ENCODE measurements at places on chromosomes 7 and 10.
A peak's percentile ranks its signal among the peaks of the same experiment; 100 is the strongest.

DNA sequence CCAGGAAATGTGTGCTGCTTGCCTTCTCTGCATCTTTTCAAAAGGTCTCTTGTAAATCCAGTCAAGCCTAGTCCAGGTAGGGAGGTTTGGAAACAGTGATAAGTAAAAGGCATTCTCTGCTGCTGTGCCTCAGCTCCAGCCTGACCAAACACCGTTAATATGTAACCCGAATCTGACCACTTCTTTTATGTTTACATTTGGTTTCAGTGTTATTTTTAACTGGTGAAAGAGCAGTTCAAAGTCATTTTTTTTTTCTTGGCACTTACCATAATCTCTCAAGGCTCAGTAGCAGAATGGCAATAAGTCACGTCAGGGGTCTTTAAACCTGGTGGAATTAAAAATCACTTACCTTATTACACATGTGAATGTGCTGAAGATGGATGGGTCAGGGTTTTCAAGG lies 216.8 kb downstream of the PTEN start:
- no peak for DNase-seq

DNA sequence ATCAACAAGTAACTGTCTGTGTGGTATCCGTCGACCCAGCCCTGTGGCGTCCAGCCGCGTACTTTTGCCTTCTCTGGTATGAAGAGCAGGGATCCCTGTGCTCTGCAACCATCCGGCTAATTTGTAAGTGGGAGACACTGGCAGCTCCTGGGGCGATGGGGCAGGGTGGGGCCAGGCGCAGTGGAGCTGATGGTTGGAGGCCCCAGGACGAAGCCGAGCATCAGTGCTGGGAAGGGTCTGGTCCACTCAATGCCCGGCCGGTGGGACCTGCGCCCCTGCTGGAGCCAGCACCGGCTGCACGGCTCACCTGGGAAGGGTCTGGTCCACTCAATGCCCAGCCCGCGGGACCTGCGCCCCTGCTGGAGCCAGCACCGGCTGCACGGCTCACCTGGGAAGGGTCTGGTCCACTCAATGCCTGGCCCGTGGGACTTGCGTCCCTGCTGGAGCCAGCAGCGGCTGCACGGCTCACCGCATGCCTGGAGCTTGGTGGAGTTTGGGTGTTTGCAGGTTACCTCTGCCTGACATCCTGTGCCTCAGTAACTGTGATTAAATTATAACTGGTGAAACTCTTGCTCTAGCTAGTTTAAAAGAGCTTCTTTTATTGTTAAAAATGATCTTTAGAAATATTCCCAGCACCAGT lies 96.1 kb downstream of the NKX6-2 start:
- DNase-seq, result no peak

DNA sequence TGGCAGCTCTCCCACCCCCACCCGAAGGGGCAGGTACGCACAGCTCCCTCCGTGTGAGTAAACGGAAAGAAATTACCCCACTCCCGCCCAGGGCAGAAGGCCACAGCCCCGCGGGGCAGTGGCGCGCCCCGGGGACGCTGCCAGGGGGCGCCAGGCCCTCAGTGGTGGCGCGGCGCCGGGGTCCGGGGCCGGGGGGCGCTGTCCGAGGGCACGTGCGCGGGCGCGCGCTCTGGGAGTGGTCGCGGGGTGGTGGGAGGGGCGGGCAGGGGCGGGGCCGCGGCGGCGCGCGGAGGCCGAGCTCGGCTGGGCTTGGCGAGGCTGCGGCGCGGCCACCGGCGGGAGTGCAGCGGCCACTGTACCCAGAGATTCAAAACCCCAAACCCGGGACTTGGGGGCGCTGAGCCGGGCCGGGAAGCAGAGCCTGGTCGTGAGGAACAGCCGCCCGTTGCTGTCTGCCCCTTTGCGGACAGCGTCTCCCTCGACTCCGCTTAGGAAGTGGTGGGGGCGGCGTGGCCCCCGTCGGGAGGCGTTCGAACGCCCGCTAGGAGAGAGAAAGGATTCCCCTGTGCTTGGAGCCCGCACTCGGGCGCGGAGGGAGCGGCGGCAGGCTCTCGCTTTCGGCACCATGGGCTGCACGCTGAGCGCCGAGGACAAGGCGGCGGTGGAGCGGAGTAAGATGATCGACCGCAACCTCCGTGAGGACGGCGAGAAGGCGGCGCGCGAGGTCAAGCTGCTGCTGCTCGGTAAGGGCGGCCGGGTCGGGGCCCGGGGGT lies at the start of gene GNAI1:
TSS of gene GNAI1 (plus strand) at position 296 of the 773 bp plus-strand sequence. CDS start at position 626, 330 bp downstream.
- DNase-seq, result peak; percentile 21

- no peak for DNase-seq
Observed at GRCh38 chr10:104274762-104275721, 6.1 kb downstream of the GSTO2 start.

GRCh38 chr10:91378061-91378460 lies 32.1 kb upstream of the HECTD2 start:
- peak; percentile 9 for DNase-seq

GRCh38 chr10:1465993-1466764 lies 271.1 kb downstream of the ADARB2 start:
- DNase-seq, result no peak

GRCh38 chr7:49091089-49091488 lies 166.7 kb downstream of the CDC14C start:
- DNase-seq, result no peak

GRCh38 chr7:97868788-97869187 lies 3.4 kb downstream of the ASNS start:
- DNase-seq, result no peak

GRCh38 chr7:145951566-145951965 lies 165.0 kb upstream of the CNTNAP2 start:
- DNase-seq, result no peak

DNA sequence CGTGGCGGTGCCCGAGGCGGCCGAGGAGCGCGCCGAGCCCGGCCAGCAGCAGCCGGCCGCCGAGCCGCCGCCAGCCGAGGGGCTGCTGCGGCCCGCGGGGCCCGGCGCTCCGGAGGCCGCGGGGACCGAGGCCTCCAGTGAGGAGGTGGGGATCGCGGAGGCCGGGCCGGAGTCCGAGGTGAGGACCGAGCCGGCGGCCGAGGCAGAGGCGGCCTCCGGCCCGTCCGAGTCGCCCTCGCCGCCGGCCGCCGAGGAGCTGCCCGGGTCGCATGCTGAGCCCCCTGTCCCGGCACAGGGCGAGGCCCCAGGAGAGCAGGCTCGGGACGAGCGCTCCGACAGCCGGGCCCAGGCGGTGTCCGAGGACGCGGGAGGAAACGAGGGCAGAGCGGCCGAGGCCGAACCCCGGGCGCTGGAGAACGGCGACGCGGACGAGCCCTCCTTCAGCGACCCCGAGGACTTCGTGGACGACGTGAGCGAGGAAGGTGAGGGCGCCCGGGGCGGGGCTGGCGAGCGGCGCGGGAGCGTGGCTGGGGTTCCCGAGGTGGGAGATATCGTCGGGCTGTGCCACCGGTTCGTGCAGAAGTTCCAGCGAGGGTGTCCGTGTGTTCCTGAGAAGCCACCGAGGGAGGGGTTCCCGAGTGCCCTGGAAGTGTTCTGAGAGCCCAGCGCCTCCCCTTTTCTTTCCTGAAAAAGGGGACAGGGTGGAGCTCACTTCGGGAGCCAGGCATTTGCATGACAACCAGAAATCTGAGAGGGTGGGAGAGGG lies 495 bp downstream of the EIF3B start:
- DNase-seq, result no peak

DNA sequence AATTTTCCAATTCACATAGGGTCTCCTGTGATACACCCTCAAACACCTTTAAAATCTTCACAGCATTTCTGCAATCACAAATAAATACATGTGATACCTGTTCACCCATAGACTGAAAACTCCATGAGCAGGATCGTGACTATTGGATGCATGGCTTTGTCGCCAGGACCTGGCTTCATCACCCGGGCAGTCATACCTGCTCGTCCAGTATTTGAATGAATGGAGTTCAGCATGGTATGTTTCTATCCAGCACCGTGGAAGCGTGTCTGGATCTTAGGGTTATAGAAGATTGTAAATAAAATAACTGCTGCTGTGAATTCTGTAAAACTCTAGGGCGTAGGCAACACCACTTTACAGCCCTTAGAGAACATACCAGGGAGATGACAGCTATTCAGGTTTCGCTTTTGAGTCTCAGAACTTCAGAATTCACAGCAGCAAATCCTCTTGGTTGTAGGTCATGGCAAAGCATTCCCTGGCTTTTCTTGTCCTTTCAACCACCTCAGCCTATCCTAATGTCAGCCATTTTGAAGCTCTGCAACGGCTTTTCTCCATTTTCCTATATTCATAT lies 47.4 kb upstream of the USP6NL start:
- no peak for DNase-seq

- DNase-seq, result no peak
Observed at GRCh38 chr7:47807756-47808155, 140.5 kb downstream of the PKD1L1 start.

GRCh38 chr10:99926925-99927720 lies 82.6 kb downstream of the DNMBP start:
- no peak for DNase-seq

GRCh38 chr7:134690614-134691504 lies 44.2 kb downstream of the BPGM start:
- no peak for DNase-seq

DNA sequence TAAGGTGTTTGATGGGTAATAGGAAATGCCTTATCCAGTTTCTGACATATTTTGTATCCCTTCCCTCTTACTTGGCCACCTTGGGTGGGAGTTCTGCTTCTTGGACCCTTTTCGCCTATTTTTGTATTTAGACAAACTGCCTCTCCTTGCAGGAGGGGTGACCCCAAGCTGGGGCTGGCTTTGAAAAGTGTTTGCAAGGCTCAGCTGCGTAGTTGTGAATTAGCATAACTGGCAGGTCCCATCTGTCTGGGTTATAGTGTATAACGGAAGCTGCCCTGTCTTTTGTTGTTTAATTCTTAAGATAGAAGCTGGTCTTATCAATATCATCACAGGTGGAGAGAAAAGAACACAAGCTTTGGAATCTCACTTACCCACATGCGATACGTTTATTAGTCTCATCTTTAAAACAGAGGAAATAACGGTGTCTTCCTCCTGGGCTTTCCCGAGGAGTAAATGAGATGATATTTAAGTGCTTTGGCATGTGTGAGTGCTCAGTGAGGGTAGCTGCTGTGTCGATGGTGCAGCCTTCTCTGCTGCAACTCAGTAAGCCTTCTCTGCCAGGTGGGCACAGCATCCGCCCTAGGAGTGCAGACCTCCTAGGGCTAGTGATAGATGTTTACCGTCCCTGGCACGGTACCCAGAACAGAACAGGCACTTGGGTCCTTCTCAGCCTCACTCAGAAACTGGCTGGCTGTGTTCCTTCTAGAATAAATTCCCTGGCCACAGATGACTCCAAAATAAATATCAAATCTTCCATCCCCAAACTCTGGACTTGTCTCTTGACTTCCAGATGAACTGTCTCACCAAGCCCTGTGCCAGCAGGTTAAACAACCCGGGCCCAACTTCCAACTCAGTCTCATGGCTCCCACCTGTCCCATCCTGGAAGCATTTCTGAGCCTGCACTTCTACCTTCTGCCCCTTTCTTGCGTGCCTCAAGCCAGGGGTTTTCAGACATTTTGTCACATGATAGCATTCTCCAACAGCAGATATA lies 227.3 kb downstream of the GFRA1 start:
- no peak for DNase-seq

- no peak for DNase-seq
Observed at GRCh38 chr7:43479042-43479441, 103.9 kb upstream of the STK17A start.

DNA sequence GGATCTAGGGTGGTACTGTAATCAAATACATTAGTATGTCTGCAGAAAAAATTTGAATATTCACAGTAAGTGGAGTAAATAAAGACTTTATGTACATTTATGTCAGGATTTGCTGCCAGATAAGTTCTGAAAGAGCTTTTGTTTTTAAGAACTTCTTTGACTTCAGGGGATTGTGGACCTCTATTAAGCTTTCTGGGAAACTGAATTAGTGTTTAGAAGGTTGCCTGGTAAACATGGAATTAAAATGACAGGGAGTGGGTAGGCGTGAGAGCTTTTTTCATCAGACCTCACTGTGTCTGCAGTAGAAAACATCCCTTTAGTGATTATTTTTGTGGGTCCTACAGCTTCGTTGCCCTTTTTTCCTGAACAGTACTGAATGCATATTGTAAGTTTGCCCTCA lies 15.7 kb downstream of the SDHAF3 start:
- DNase-seq, result no peak

All from stimulated activated CD4-positive, alpha-beta T cell treated with anti-CD3 and anti-CD28 coated beads, Interleukin-2, amount 100 ng/mL, for 4 hours (primary cell).